Vagina (tissue), 2 donors: ENCODE measurements at places on chromosomes 4 and X. TPM values are rescaled to one million over a fixed set of nuclear protein-coding genes. Genes with fewer than 3 reads are reported as not detected.

DNA sequence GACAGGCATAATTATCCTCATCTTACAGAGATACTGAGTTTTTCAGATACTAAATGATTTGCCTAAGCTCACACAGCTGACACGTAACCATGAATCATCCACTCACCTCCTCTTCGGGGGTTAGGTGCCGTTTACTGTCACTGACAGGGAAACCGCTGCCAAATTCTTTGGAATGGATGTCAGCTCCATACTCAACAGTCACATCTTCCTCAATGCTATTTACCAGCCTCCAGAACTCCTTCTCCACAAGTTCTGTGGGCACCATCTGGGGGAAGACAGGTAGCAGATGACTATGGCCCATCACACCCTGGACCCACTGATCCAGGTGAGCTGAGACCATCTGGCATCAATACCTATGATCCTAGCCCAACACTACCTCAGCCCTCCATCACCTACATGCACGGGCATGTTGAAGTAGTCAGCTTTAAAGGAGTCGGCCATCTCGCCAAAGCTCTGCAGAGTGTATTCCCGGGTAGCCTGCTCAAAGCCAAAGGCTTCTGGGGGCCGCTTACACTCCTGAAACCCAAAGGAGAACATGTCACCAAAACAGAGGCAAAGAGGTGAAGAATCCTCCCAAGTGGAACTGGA is 13.5 kb downstream of the KDM5C start:
- no peak for DNase-seq

DNA sequence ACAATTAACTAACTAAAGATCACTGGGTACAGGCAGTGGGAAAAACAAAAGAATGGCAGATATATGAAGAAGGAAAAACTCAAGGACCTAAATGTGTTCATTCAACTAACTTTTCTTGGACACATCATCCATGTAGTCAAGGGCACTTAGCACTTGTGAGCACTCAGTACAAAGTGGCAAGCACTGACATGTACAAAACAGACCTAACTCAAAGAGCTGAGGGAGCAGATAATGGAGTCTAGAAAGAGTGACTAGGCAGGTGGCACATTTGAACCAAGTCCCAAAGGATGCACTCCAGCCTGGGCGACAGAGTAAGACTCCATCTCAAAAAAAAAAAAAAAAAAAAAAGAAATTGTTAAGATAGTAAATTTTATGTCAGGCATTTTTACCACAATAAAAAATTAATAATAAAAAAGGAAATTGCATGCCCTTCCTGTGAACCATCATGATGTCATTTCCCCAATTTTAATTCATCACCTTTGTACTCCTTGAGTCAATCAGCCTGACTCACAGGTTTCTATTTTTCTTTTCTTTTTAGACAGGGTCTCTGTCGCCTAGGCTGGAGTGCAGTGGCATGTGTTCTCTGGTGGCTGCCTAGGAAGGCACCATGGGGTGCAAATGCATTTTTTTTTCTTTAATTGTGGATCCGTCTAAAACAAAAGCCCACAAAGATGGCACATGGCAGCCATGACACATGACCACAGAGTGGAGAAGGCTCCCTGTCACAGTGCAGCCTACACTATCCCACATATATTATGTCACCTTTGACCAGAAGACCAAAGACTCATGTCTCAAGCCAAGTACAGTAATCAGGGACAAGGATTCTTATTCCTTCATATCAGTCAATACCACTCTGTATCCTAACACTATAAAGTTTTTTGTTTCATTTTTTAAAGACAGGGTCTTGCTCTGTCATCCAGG is 91.9 kb downstream of the CHST7 start:
- DNase-seq: no peak

- no peak for DNase-seq
These were observed 627 bp upstream of the HSD17B11 start for GRCh38 chr4:87391576-87392054.

DNA sequence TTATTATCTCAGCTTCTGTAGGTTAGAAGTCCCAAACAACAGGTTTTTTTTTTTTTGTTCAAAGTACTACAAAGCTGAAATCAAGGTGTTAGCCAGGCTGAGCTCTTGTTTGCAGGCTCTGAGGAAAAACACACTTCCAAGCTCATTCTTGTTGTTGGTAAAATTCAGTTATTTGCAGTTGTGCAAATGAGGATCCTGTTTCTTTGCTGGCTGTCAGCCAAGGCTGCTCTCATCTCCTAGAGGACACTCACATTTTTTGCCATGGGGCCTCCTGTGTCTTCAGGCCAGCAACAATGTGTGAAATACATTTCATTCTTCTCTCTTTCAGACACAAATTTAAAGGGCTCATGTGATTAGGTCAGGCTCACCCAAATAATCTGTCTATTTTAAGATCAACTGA is 60.3 kb upstream of the HSD17B10 start:
- DNase-seq: no peak

GRCh38 chr4:84957514-84958420 is 8.7 kb downstream of the WDFY3 start:
- DNase-seq: no peak

DNA sequence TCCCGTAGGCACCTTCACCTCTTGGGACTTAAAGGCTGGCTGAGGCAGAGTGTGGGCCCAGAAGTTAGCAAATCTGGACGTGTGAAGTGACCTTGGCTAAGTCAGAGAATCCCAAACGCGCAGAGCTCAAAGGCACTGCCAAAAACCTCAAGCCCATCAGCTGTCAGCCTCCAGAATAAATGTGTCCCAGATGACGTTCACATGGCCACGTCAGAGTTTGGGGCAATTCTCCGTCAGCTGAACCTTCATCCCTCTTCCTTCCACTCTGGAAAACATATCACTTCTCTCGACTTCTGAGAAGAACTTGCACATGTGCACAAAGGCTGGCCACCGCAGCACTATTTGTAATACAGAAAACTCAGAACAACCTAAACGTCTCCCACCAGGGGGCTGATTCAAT is 35.7 kb upstream of the APLN start:
- DNase-seq: no peak

DNA sequence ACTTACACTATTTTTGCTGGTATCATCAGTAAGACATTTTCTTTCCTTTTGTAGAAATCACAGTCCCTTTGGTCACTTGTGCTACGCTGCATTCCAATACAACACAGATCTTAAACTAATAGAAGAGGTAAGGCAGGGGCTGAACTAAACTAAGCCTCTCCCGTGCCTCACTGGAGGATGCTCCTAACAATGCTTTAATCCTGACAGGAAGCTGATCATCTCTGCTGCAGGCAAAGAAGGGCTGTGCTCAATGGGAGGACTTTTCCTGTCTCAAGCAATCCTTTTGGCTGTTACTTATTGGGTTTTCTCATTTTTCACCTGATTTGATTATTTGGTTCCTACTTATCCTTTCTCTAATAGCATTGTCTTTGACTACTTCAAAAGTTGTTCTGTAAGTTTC is 583.1 kb downstream of the INPP4B start:
- no peak for DNase-seq

DNA sequence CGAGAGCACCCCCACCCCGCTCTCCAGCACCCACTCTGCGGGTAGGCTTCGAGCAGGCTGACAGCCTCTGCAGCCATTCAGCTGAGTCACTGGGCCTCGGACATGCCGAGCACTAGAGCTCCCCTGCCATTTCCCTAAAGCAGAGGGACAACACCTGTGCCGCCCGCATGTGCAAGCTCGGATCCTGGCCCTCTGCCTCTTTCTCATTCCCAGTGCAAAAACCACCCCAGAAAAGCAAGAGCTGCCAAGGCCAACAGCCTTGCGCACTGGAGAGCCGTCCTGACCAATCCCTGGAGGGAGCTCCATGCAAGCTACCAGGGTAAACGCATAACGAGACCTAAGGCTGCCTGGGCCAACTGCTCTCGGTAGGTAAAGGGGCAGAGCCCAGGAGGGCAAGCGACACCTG is 5.3 kb downstream of the HCFC1 start:
- DNase-seq: no peak

GRCh38 chrX:133677123-133678063 is 262.1 kb upstream of the GPC4 start:
- DNase-seq: no peak

The WDR13 gene
- total RNA-seq: 111 TPM

The ARL9 gene
- not detected for total RNA-seq

The FAM184B gene
- not detected for total RNA-seq

The UGT2B11 gene
- total RNA-seq: not detected
